Uterus (tissue), 4 donors: ENCODE measurements at places on chromosomes 1 and 21.

- H3K27me3 ChIP-seq = no peaks in the 10 kb centered on the region
- DNase-seq = no peak
- no peaks in the 10 kb centered on the region for H3K36me3 ChIP-seq
- H3K4me3 ChIP-seq = no peak overlapping the region
These were observed 21.5 kb downstream of the SPATA6 start for GRCh38 chr1:48450505-48450904.

GRCh38 chr1:156285437-156285836, 1.3 kb downstream of the TMEM79 start:
- DNase-seq = no peak
- H3K36me3 ChIP-seq = no peaks in the 10 kb centered on the region
- H3K4me3 ChIP-seq = no peak overlapping the region
- H3K27ac ChIP-seq = no peak overlapping the region
- H3K4me1 ChIP-seq = peaks cover 7% of the 10 kb centered on the region

- DNase-seq = no peak
- no peaks in the 10 kb centered on the region for H3K36me3 ChIP-seq
- H3K27me3 ChIP-seq = no peaks in the 10 kb centered on the region
These were observed 6.2 kb downstream of the PPT1 start for GRCh38 chr1:40090652-40091355.

GRCh38 chr21:25807191-25807590, 72.4 kb downstream of the GABPA start:
- no peaks in the 10 kb centered on the region for H3K36me3 ChIP-seq
- DNase-seq = no peak
- no peak overlapping the region for H3K27ac ChIP-seq
- no peak overlapping the region for H3K4me3 ChIP-seq
- no peaks in the 10 kb centered on the region for H3K4me1 ChIP-seq
- H3K27me3 ChIP-seq = no peaks in the 10 kb centered on the region

- no peak for DNase-seq
- no peak overlapping the region for H3K4me3 ChIP-seq
- no peaks in the 10 kb centered on the region for H3K27me3 ChIP-seq
- H3K27ac ChIP-seq = no peak overlapping the region
These were observed 7.5 kb upstream of the GPR153 start for GRCh38 chr1:6268415-6268814.

- no peaks in the 10 kb centered on the region for H3K27me3 ChIP-seq
These were observed 1.0 kb upstream of the DIRAS3 start for GRCh38 chr1:68051475-68051874.

DNA sequence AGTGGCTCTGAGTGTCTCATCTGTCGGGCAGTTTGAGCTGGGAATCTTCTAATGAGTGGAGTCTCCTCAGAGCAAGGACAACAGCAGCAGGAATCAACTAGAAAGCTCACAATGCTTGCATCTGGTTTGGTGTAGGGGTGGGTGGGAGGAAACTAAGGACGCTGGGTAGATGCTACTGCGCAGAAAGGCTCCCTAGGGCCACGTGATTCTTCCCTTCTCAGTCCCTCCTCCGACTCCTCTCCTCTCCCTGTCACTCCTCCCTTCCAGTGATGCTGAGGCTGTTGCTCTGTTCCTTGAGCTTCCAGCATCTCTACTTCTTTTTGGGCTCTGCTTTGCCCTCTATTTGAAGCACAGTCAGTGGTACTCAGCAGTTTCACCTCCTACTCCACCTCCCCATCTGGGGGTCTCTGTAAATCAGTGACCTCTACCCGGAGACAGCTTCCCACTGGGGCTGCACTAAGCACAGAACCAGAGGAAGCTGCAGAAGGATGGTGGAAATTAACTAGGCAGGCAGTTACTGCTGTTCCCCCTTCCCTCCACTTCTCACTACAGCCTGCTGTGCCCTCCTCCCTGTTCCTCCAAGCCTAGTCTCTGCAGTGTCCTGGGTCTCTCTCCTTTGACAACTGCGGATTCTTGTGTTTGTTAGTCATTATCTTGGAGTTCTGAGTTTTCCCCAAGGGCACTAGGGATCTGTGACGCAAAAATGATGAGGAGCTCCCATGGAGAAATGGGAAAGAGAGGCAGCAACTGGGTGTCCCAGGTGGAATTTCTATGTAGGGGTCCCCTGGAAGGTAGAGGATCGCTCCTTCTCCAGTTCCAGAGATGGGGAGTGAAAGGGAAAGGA, 5.8 kb downstream of the LINGO4 start:
- no peak overlapping the region for H3K4me3 ChIP-seq
- no peaks in the 10 kb centered on the region for H3K4me1 ChIP-seq
- H3K36me3 ChIP-seq = no peaks in the 10 kb centered on the region
- DNase-seq = no peak
- no peaks in the 10 kb centered on the region for H3K27me3 ChIP-seq
- H3K27ac ChIP-seq = no peak overlapping the region
